ENCODE measurements at places on chromosomes 16 and 17. TPM values are rescaled to one million over a fixed set of nuclear protein-coding genes. Genes with fewer than 3 reads are reported as not detected.

- no peak for DNase-seq
Measured at GRCh38 chr17:41873559-41874292, 8.5 kb upstream of the KLHL11 start.

- DNase-seq = no peak
Measured at GRCh38 chr17:12580640-12581039, 85.0 kb upstream of the MYOCD start.

- DNase-seq = no peak
Measured at GRCh38 chr17:29240968-29241963, 5.4 kb upstream of the CRYBA1 start.

ADGRG3 gene
- 10.3 TPM for total RNA-seq

CTRB2 gene
- not detected for total RNA-seq

DNA sequence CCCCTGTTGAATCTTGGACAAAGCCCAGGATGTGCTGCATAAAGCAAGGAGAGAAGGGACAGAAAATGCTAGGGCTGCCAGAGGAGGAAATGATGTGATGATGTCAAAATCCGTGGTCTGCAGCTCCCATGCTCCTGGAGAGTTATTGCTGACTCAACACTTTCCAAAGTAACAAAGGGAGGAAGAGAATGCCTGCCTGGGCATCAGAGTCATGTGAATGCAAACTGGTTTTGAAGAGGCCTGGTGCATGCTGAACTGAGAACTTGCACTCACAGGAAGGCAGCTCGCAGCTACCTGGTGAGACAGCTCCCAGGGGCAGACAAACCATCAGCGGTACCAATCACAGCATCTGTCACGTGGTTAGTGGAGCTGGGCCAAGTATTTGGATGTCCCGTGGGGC is 2.8 kb downstream of the MARVELD3 start:
- no peak for DNase-seq

DNA sequence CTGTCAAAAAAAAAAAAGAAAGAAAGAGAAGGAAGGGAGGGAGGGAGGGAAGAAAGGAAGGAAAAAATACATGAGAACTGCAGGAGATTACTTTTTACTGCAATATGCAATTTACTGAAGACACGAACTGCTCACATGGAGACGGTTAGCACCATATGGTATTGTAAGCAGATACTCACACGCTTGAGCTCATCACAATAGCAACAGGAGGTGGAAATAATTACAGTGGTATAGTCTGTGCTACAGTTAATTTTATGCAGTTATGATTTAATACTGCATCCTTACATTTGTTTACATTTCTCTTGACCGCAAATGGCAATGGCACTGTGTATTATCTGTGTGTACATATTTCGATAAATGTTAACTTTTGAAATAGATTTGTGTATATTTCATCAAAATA is 21.4 kb upstream of the SLC46A1 start:
- DNase-seq = no peak

DNA sequence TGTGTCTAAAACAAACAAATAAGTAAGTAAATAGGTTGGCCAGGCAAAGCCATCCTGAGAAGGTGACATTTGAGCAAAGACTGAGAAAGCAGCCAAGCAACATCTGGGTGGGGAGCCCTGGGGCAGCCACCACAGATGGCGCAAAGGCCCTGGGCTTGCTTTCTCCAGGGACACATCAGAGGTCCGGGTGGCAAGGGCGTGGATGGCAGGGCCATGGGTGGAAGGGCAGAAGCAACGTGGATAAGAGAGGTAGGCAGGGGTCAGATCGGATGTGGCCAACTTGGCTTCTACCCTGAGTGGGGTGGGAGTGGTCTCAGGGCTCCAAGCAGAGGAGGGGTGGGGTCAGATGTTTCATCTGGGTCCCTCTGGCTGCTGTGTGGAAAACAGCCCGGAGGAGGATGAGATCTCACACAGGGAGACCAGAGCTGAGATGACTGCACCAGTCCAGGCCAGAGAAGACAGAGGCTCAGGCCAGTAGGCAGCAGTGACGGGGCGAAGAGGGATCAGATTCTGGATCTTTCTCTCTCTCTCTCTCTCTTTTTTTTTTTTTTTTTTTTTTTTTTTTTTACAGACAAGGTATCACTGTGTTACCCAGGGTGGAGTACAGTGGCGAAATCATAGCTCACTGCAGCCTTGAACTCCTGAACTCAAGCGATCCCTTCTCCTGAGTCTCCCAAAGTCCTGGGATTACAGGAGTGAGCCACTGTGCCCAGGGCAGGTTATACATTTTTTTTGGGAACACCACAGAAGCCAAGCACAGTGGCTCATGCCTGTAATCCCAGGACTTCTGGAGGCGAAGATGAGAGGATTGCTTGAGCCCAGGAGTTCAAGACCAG is 6.1 kb upstream of the SPN start:
- no peak for DNase-seq

GRCh38 chr17:41296846-41297245 is 5.8 kb downstream of the KRTAP29-1 start:
- DNase-seq = no peak

GRCh38 chr16:20320178-20320577 is 7.1 kb downstream of the GP2 start:
- no peak for DNase-seq

- DNase-seq = no peak
Measured at GRCh38 chr16:84396537-84397008, 28.2 kb downstream of the ATP2C2 start.

DNA sequence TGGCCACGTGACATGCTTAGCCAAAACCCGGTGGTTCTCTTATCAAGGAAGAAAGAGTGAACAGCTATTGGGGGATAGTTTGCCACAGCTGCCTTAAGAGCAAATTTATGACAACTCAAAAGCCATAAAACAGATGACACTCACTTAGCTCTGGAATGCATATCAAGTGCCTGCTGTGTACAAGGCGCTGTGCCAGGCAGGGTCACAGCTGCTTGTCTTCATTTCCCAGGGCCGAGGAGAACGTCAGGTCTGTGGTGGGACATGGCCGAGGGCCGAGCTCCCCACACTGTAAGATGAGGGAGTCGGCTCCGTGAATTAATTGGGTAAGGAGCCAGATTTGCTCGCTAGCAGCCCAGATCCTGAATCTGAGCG is 14.0 kb downstream of the EEF2K start:
- DNase-seq = no peak

ADAD2 gene
- not detected for total RNA-seq

- no peak for DNase-seq
Measured at GRCh38 chr17:13537871-13538643, 63.7 kb downstream of the HS3ST3A1 start.

DNA sequence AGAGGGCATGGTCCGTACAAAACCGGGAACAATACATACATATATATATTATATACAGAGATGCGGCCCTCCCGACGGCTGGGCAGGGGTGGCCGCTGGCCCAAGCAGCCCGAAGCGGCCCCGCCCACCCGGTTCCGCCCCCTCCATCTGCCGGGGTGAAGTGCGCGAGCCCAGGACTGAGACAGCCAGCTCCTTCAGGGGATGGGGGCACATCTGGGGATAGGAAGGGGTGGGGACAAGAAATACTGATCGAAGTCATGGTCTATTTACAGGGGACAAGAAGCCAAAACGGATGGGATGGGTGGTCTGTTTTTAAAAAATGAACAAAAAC is 3.8 kb upstream of the SAMD14 start:
- DNase-seq = no peak

DNA sequence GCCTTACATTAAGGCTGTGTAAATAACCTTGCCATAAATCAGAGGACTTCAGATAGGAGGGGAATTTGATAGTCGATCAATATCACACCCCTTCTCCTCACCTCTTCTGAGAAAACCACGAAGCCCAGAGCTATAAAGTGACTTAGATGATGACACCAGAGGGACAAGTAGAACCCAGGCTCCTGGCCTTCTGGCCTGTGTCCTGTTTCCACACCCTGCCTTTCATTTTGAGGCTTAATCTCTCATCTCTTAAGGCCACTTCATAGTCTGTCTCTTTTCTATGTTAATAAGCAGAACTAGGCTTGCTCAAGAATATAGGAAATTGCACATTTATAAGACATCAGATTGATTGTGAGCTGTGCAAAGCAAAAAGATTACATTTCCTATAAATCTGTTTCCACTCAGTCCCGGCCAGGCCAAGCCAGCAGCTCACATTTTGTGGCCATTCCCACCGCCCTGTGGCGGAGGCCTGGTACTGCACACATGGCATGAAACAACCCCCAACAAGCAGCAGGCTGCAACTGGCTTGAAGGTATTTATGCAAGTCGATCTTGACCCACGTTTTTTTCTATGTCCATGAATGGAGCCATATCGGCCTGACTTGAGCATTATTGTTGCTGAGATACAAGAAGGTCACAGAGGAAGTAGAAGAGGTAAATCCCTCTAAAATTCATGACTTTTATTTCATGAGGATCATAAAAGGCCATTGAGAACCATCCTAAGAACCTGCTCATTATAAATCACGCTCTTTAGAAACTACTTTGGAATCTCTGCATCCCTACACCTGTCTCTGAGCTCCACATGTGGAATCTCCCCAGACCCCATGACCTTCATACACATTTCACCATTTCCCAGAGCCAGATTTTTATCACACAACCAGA is 93.7 kb downstream of the PMP22 start:
- no peak for DNase-seq
